Progenitor cell of endocrine pancreas (in vitro differentiated cells): ENCODE measurements at places on chromosomes 12 and 14.

DNA sequence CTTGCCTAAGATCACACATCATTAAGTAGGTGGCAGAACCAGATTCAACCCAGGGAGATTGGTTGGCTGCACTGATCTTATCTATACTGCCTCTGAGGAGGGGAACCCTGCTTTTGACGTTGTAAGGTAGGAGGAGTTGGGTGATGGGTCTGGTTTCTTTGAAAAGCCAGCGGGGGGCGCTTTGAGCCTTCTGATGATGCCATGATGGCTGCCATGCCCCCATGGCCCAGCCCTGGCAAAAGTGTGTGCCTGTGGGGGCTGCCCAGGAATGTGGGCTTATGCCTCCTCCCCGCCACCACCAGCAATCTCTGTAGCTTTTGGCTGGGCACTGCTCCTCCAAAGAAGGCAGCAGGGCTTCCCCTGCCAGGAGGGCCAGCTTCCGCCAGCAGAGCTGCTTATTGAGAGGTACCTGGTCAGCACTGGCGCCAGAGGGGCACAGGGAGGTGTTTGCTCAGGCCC is 224.3 kb downstream of the SLC41A2 start:
- DNase-seq: no peak

DNA sequence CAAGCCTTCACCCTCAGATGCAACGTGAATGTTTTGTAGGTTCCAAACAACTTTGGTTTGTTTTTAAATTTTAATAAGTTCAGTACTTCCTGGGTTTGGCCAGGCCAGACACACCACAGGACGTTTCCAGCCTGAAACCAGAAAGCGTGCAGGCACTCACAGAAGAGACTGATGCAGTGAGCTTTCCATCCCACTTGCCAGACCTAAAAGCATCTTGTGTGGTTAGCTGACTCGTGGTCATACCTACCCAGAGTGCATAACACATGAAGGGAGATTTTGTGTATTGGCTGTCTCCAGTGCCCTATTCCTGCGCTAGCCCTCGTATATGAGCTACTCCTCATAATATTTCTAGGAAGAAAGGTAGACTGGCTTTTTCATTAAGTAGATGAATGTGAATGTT is 297.3 kb upstream of the FAR2 start:
- DNase-seq: no peak

GRCh38 chr12:110741341-110742095 is 1.2 kb downstream of the PPP1CC start:
- DNase-seq: no peak

DNA sequence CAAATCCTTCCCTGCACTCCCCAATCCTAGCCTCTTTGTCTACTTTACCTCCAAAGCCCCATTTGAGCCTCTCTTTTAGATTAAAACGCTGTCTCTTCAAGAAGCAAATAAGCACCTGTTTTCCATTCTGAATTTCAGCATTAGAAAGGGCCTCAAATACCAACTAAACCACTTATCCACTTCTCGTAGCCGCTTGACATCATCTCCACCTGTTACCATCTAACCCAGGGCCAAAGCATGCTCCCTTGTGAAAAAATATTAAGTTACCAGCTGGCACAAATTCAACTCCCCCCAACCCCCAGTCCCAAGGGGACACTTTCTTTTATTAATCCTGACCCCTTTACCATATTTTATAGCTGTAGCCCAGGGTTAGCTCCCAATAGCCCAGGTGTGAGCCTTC is 43.1 kb downstream of the GPHB5 start:
- no peak for DNase-seq

GRCh38 chr14:66680216-66680615 is 172.3 kb downstream of the GPHN start:
- DNase-seq: no peak
